ENCODE measurements at places on chromosomes 13 and 19. TPM values are rescaled to one million over a fixed set of nuclear protein-coding genes. Genes with fewer than 3 reads are reported as not detected.

AMER2 gene
- not detected for total RNA-seq

RAB3A gene
- not detected for total RNA-seq

DNA sequence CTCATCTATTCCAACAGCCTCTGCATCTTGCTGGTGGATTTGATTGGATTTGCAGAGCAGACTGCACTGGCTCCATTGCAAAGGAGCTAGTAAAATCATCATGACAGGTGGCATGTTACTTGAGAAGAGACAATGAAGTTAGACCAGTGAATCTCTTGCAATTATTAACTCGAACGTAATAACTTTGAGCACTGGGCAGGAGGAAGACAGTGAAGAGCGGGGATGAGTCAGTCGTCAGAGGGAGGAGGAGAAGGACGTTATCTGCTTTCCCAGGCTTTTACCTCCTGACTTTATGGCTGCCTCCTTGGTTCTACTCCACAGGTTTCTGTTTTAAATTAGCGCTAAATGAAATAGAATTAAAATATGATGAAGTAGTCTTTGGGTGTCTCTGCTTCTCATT, 257.8 kb upstream of the IPO5 start:
- H3K36me3 ChIP-seq: no peaks in the 10 kb centered on the region
- H3K27ac ChIP-seq: no peak overlapping the region
- H3K27me3 ChIP-seq: no peaks in the 10 kb centered on the region
- no peaks in the 10 kb centered on the region for H3K4me1 ChIP-seq

GRCh38 chr19:8144273-8144995, 5.0 kb downstream of the FBN3 start:
- no peak overlapping the region for H3K4me3 ChIP-seq
- H3K27ac ChIP-seq: no peak overlapping the region
- H3K4me1 ChIP-seq: no peaks in the 10 kb centered on the region
- no peaks in the 10 kb centered on the region for H3K36me3 ChIP-seq

GRCh38 chr19:5360003-5360780, 19.6 kb upstream of the PTPRS start:
- DNase-seq: no peak
- H3K27ac ChIP-seq: no peak overlapping the region
- H3K36me3 ChIP-seq: no peaks in the 10 kb centered on the region
- no peaks in the 10 kb centered on the region for H3K4me1 ChIP-seq
- peaks cover 4% of the 10 kb centered on the region for H3K27me3 ChIP-seq

DNA sequence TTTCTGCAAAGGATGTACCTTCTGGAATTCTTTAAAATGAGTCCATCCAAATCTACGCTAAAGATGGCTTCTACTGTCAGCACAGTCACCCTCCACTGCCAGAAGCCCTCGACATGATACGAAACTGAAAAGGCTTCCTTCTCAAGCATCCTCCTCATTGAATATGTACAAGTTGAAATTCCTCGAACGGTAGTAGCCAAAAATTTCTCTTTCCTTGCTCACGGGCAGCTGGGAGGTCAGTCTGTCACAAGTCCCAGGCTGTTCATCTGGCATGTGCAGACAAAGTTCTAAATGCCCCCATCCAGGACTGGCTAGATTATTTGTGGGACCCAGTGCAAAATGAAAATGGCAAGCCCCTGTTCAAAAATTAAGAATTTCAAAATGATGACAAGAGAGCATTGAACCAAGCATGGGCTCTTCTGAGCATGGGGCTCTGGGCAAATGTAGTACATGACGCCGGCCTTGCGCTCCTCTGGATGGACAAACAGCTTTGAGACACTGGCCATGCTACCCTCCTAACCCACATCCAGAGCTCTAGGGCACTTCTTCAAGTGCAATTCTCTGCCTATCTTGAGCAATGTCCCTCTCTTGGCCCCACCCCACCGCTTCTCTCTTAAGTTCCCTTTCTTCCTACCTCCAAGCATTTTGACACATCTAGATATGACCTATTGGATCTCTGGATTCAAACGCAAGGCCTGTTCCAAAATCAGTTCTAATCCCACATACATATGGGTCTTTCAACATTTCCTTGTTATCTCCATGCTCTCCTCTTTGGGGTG, 78.9 kb upstream of the FLT1 start:
- H3K27ac ChIP-seq: no peak overlapping the region
- H3K4me1 ChIP-seq: no peaks in the 10 kb centered on the region
- no peaks in the 10 kb centered on the region for H3K36me3 ChIP-seq

- H3K27ac ChIP-seq: no peak overlapping the region
- H3K27me3 ChIP-seq: no peaks in the 10 kb centered on the region
- H3K4me3 ChIP-seq: no peak overlapping the region
These were observed 11.6 kb downstream of the SUGT1 start for GRCh38 chr13:52664272-52664671.

SAFB2 gene
- 80.6 TPM for total RNA-seq

GRCh38 chr13:76189882-76190519, 553.9 kb downstream of the LMO7 start:
- no peak for DNase-seq
- no peaks in the 10 kb centered on the region for H3K36me3 ChIP-seq
- H3K27ac ChIP-seq: no peak overlapping the region
- H3K27me3 ChIP-seq: no peaks in the 10 kb centered on the region
- H3K4me3 ChIP-seq: no peak overlapping the region

ZNF256 gene
- total RNA-seq: 7.6 TPM

GRCh38 chr19:45103156-45103507, 10.2 kb downstream of the PPP1R37 start:
- DNase-seq: no peak
- H3K27ac ChIP-seq: no peak overlapping the region
- H3K4me3 ChIP-seq: no peak overlapping the region
- H3K4me1 ChIP-seq: peaks cover 4% of the 10 kb centered on the region
- no peaks in the 10 kb centered on the region for H3K36me3 ChIP-seq
- no peaks in the 10 kb centered on the region for H3K27me3 ChIP-seq

LGALS4 gene
- not detected for total RNA-seq

GRCh38 chr13:78121459-78122348, 203.1 kb upstream of the EDNRB start:
- H3K4me3 ChIP-seq: no peak overlapping the region
- no peaks in the 10 kb centered on the region for H3K4me1 ChIP-seq
- no peak overlapping the region for H3K27ac ChIP-seq
- DNase-seq: no peak

- no peaks in the 10 kb centered on the region for H3K27me3 ChIP-seq
- DNase-seq: no peak
- H3K27ac ChIP-seq: no peak overlapping the region
- no peak overlapping the region for H3K4me3 ChIP-seq
- H3K36me3 ChIP-seq: no peaks in the 10 kb centered on the region
- no peaks in the 10 kb centered on the region for H3K4me1 ChIP-seq
These were observed 70.9 kb downstream of the GGACT start for GRCh38 chr13:100517728-100518127.

GRCh38 chr19:645912-646778, 6.5 kb downstream of the FGF22 start:
- no peak for DNase-seq
- H3K4me3 ChIP-seq: no peak overlapping the region
- no peak overlapping the region for H3K27ac ChIP-seq
- H3K4me1 ChIP-seq: no peaks in the 10 kb centered on the region
- no peaks in the 10 kb centered on the region for H3K27me3 ChIP-seq

TRPC4 gene
- 7.6 TPM for total RNA-seq

DNA sequence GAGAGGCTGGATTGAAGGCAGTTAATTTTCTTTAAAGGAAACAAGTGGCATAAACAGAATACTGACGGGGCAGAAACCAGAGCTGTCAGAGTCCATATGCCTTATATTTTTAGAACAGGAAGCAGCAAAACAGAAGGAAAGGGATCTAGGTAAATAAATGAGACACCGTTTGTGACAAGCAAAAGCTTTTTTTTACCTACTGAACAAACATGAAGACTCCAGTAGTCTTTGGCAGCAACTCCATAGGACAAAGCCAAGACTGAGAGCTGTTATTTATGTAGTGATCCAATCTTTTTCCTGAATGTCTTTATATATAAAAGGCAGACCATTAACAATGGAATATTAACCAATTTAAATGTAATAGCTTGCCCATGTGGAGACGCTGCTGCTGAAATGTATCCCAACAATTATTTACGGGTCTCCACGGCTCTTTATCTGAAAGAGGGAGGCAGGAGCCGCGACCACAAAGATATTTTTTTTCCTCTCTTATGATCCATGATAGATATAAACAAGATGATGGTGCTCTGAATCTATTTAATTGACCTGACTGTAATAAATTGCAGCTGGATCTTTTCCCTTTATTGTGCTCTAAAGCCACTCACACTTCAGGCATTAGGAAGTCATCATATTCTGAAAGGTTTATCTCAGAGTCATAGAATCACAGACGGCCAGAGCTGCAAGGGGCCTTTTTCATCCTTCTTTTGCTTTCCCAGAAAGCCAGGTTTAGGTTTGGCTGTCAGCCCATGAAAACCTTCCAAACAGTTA, 687.8 kb downstream of the EFNB2 start:
- no peaks in the 10 kb centered on the region for H3K4me1 ChIP-seq
- no peaks in the 10 kb centered on the region for H3K27me3 ChIP-seq
- DNase-seq: no peak
- H3K4me3 ChIP-seq: no peak overlapping the region

- H3K36me3 ChIP-seq: no peaks in the 10 kb centered on the region
- no peak for DNase-seq
- H3K4me3 ChIP-seq: peak overlapping the region; percentile 31
- H3K27ac ChIP-seq: peak overlapping the region; percentile 44
These were observed 81.0 kb downstream of the GPR12 start for GRCh38 chr13:26679411-26680122.

GRCh38 chr19:10363789-10364281, 16.5 kb downstream of the TYK2 start:
- H3K27me3 ChIP-seq: no peaks in the 10 kb centered on the region
- H3K4me1 ChIP-seq: no peaks in the 10 kb centered on the region
- no peak for DNase-seq
- H3K27ac ChIP-seq: no peak overlapping the region

DNA sequence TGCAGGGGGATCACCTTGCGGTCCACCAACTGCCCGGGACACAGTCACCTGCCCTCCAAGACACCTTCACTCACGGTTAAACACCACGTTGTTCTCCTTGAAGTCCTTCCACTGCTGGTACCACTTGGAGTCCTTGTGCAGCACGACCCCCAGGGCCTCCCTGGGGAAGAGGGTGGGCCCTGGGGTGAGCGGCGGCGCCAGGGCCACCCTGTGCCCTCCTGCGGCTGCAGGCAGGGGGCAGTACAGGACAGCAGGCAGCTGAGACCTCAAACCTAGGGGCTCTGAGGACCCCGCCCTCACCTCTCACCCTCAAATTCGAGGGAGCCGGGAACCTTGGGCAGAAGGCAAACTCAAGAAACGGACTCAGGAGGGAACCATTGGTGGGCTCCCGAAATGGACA, 7.5 kb upstream of the CTXN1 start:
- DNase-seq: no peak
- no peak overlapping the region for H3K27ac ChIP-seq
- peaks cover 72% of the 10 kb centered on the region for H3K36me3 ChIP-seq
- H3K4me3 ChIP-seq: no peak overlapping the region
- peaks cover 16% of the 10 kb centered on the region for H3K4me1 ChIP-seq
- no peaks in the 10 kb centered on the region for H3K27me3 ChIP-seq

DNA sequence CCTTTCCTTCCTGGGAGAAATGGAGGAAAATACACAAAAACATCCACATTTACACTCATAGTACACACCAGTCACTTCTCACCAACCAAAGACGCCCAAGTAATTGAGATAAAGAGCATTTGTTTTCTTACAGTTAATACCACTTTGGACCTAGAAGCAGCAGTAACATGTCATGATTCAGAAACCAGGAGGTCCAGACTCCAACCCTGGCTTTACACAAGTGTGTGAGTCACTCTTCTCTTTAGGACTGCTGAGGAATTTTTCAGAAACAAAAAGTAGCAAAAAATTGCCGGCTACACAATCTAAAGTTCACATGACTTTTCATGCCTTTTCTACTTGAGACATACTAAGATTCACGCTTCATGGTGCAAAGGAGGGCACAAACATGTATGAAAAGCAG, 42.1 kb downstream of the TUBGCP3 start:
- H3K27me3 ChIP-seq: no peaks in the 10 kb centered on the region
- no peak overlapping the region for H3K4me3 ChIP-seq
- DNase-seq: no peak
- H3K4me1 ChIP-seq: no peaks in the 10 kb centered on the region
- no peak overlapping the region for H3K27ac ChIP-seq

TDRD12 gene
- total RNA-seq: not detected

DNA sequence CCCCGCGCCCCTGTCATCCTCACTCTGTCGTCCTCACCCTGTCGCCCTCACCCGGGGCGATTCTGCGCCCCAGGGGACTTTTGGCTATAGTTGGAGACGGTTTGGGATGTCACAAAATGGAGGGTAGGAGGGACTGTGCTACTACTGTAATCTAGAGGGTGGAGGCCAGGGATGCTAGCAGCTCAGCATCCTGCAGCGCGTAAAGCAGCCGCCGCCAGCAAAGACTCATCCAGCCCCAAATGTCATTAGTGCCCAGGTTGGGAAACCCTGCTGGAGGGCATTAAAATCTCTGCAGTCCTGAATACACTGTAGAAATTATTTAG, 362 bp downstream of the ZNF557 start:
- DNase-seq: no peak
- no peaks in the 10 kb centered on the region for H3K27me3 ChIP-seq
- peak overlapping the region; percentile 81 for H3K4me3 ChIP-seq
- peaks cover 4% of the 10 kb centered on the region for H3K4me1 ChIP-seq
- peaks cover 28% of the 10 kb centered on the region for H3K36me3 ChIP-seq

CYP4F11 gene
- total RNA-seq: 12.9 TPM

DNA sequence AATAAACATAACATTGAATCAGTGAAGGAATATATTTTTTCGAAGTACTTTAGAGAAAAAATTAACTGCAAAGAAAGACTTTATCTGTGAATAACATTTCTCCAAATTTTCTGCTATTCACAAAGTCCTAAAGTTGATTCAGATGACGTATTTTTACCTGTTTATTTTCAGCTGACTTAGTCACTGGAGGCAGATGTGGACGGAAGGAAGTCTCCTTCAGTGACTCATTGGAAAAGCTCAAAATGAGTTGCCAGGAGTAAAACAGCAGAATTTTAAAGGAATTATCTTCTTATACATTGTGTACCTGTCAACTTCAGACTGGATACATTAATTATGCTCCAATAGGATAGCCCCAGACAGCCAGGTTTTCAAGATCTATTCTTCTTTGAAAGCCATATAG, 679.3 kb upstream of the GPC6 start:
- no peaks in the 10 kb centered on the region for H3K36me3 ChIP-seq
- H3K27ac ChIP-seq: no peak overlapping the region
- DNase-seq: no peak
- H3K4me3 ChIP-seq: no peak overlapping the region
- no peaks in the 10 kb centered on the region for H3K4me1 ChIP-seq

GRCh38 chr13:28299916-28300315, 161.6 kb downstream of the PAN3 start:
- no peak overlapping the region for H3K4me3 ChIP-seq
- H3K27ac ChIP-seq: no peak overlapping the region
- no peak for DNase-seq
- no peaks in the 10 kb centered on the region for H3K4me1 ChIP-seq

- H3K36me3 ChIP-seq: no peaks in the 10 kb centered on the region
- H3K4me3 ChIP-seq: no peak overlapping the region
- H3K27ac ChIP-seq: no peak overlapping the region
- no peak for DNase-seq
These were observed 5.5 kb upstream of the ACP7 start for GRCh38 chr19:39078436-39079200.
